ENCODE measurements at places on chromosomes 16 and 17.

- DNase-seq = no peak
Measured at GRCh38 chr17:64158406-64158805, 28.5 kb upstream of the ERN1 start.

- no peak for DNase-seq
Measured at GRCh38 chr17:66711881-66712321, 123.0 kb upstream of the CACNG5 start.

- DNase-seq = no peak
Measured at GRCh38 chr17:20066253-20066652, 57.1 kb downstream of the SPECC1 start.

GRCh38 chr16:2244301-2244700 lies 7.1 kb downstream of the ECI1 start:
- no peak for DNase-seq

DNA sequence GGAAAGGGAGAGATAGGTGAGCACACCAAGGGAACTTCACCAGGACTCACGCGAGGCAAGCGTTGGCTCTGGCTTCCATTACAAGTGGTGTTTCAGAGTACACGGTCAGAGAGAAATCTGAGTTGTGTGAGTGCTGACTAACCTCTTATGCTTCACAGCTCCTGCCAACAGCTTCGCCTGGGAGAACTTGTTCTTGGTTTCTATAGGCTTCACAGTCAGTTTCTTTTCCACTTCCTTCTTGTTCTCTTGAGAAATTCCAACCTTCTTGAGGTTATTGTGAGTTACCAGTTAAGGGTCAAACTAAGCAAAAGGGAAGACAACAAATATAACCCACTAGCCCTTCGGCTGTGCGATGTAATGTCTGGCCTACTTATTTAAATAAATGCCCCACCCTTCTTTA lies 18.9 kb downstream of the PSME3IP1 start:
- no peak for DNase-seq

DNA sequence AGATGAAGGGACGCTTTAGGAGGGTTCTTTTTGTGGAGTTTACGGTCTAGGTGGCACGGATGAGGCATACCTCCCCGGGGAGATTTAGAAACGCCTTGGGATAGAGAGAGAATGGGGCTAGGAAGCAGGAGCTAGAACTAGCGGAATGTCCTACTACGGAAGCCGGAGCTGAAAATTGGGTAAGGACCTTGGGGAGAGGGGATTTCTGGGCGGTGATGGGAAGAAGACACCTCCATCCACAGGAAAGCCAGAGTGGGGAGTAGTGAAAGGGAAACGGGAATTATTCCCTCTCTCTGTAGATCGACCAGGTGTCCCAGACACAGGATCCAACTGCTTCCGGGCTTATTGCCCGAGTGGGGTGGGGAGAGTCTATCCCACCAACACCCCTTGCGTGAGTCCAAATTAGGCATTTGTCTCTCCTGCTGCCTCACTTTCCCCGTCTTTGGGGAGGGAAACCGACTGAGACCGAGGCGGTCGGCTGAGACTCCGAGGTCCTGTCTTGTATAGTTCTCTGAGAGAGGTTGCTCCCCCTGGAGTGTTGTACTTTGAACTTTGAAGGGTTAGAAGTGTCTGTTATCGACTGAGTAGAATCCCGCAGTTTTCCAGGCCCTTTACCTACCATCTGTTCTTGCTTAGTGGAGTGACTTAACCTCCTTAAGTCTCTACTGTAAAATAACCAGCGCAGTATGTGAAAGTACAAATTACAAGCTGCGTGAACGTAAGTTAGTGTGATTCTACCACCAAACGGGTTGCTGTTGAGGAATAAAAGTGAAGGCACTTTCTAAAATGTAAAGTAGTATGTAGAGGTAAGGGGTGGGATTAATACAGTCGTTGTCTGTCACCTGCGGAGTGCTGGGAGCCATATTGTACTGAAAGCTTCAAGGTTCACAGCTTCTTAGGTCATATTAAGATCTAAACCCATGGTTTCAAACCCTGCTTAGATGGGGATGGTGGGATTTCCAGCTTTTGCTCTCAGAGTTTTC lies 1.0 kb downstream of the RSPRY1 start:
- peak; percentile 41 for DNase-seq

GRCh38 chr16:27314161-27314723 lies 468 bp downstream of the IL4R start:
- DNase-seq = peak; percentile 43

GRCh38 chr16:73775841-73776388 lies 520.7 kb upstream of the PSMD7 start:
- no peak for DNase-seq

- no peak for DNase-seq
Measured at GRCh38 chr17:77778636-77779489, 179.6 kb upstream of the TNRC6C start.

GRCh38 chr16:50273382-50273690 lies 7.0 kb downstream of the ADCY7 start:
- no peak for DNase-seq

DNA sequence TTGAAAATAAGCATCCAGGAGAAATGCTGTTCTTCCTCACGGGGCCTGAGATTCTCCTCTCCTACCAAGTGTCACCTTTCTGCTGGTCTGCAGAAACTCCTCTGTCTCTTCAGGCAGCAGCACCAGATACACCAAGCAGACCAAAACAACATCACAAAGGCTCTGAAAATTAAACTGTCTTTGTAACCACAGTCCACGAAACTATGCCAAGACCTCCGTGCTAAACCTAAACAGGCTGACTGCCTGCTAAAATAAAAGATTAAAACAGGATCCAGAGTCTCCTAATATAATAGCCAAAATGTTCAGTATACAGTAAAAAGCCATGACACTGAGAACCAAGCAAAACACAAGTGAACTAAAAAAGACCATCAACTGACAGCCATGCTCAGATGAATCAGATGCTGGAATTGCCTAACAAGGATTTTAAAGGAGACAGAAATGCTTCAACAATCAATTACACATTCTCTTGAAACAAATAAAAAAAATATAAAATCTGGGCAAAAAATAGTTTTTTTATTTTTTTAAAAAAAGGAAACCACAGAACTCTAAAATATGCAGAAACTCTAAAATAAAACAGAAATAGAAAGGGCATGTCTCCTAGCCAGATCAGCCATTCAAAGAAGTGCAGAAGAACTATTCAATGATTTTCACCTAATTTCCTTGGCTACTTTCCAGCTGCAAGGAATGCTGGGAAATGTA lies 50.3 kb upstream of the TOX3 start:
- DNase-seq = no peak

GRCh38 chr17:9291912-9292560 lies 270.7 kb downstream of the NTN1 start:
- DNase-seq = no peak

GRCh38 chr17:73196500-73196899 lies 3.6 kb downstream of the COG1 start:
- DNase-seq = no peak

- no peak for DNase-seq
Measured at GRCh38 chr17:81885869-81886548, 5.4 kb downstream of the ALYREF start.

GRCh38 chr16:27922433-27922832 lies 141.1 kb downstream of the GSG1L start:
- no peak for DNase-seq

- DNase-seq = no peak
Measured at GRCh38 chr16:87826798-87827587, 42.3 kb downstream of the SLC7A5 start.

DNA sequence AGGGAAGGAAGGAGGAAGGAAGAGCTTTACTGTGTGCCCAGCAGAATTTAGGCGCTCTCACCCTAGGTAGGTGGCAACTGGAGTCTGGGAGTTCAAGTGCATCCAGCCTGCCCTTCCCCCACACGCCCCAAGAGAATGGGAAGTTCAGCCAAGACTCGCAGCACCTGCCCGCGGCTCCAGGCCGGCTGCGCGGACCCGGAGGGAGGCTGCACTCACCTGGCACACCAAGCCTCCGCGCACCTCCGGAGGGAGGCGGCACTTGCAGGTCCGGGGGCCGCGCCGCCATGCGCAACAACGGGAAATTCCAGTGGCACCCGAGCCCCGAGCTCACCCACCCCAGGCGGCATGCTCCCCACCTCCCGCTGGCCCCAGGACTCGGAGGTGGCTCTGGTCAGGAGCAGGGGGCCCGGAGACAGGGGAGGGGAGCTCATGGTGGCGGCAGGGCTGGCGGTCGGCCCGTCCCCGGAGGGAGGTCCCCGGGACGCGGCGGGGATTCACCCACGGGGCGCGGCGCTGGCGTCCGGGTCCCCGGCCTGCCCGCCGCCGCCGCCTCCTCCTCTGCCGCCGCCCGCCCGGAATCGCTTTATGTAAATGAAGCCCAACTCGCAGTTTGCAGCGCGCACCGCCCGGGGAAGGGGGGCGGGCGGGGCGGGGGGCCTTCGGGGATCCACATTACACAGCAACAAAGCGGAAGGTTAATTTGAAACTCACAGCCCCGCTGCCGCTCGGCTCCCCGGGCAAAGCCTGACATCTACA lies at the start of gene ZFHX3:
ZFHX3 (minus strand) TSS at position 593 of the 756 bp plus-strand sequence. CDS start 87,983 bp downstream, outside the sequence.
- DNase-seq = peak; percentile 70

GRCh38 chr16:1821861-1822611 lies 4.6 kb downstream of the HAGH start:
- no peak for DNase-seq

- no peak for DNase-seq
Measured at GRCh38 chr17:36726199-36726598, 124.8 kb downstream of the MRM1 start.

DNA sequence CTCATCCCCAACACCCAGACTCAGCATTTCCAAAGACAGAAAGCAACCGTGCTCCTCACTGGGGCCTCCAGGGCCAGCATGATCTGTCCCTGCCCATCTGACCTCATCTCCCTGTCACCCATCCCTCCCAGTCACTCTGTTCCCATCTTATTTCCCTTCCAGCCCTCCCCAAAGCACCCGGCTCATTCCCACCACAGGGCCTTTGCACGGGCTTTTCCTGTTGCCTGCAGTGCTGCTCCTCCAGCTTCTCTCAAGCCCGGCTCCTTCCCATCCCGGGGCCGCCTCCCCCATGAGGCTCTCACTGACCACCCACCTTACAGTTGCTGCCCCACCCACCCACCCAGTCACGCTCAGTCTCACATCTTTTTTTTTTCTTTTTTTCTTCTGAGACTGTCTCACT lies 54.8 kb downstream of the RMI2 start:
- no peak for DNase-seq

DNA sequence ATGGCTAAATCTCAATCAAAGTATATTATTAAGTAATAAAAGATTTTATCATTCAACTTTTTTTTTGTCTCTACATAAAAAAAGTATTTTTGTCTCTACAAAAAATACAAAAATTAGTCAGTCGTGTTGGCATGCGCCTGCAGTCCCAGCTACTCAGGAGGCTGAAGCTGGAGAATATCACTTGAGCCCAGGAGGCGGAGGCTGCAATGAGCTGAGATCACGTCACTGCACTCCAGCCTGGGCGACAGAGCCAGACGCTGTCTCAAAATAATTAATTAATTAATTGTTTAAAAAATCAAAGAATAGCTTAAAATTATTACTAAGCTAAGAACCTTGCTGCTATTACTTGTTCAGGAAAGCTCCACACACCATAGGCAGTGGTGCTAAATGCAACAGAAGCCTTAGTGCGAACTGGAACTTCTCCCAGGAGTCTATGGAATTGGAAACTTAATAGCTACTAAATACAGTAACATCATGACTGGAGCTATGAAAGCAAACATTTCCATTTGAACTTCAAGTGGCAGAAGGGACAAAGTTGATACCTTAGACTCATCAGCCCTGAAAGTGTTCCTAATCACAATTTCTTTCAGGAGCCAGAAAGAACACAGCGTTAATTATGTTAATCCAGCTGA lies 22.6 kb downstream of the ADCY9 start:
- no peak for DNase-seq

- no peak for DNase-seq
Measured at GRCh38 chr16:4682616-4683254, 10.6 kb upstream of the NUDT16L1 start.

- DNase-seq = no peak
Measured at GRCh38 chr16:84834403-84834772, 14.6 kb downstream of the CRISPLD2 start.

GRCh38 chr16:85752511-85753420 lies 1.9 kb upstream of the C16orf74 start:
- no peak for DNase-seq

All from mesothelial cell of epicardium (in vitro differentiated cells).